ENCODE measurements at places on chromosomes 11 and 22.

DNA sequence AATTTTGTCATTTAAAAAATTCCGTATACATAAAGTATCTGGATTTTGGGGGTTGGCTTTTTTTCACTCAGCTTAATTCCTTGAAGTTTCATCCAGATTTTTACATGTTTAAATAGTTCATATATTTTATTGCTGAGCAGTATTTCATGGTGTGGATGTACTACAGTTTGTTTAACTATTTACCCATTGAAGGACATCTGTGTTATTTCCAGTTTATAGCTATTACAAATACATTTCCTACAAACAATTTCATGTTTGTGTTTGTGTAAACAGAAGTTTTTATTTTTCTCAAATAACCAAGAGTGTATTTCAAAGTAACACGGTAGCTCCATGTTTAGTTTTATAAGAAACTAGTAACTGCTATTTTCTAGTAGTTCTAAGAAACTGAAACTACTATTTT is 299.7 kb upstream of the ANO3 start:
- DNase-seq, result no peak

GRCh38 chr11:78072455-78072854 is 7.2 kb downstream of the NDUFC2 start:
- no peak for DNase-seq

GRCh38 chr11:128737704-128738103 is 43.8 kb downstream of the FLI1 start:
- no peak for DNase-seq

- no peak for DNase-seq
These were observed 146.7 kb downstream of the SPATA19 start for GRCh38 chr11:133698654-133699053.

DNA sequence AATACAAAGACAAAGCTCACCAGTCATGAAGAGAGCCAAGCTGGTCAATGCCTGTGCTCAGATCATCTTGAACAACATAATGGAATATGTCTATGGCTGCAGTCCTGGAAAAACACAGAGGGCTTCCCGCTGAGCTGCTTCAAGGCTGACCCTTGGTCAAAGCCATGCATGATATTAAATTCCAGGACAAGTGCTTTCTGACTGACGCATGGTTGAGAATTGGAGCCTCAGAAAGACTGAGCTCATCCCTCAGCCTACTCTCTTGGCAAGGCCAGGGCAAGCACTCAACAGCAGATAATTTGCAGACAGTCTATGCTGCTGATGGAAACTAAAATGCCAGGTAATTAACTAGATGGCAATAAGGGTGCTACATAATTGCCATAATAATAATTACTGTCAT is 89.2 kb downstream of the GALNT18 start:
- DNase-seq, result no peak

GRCh38 chr11:122863704-122864326 is 18.7 kb upstream of the JHY start:
- DNase-seq, result no peak

DNA sequence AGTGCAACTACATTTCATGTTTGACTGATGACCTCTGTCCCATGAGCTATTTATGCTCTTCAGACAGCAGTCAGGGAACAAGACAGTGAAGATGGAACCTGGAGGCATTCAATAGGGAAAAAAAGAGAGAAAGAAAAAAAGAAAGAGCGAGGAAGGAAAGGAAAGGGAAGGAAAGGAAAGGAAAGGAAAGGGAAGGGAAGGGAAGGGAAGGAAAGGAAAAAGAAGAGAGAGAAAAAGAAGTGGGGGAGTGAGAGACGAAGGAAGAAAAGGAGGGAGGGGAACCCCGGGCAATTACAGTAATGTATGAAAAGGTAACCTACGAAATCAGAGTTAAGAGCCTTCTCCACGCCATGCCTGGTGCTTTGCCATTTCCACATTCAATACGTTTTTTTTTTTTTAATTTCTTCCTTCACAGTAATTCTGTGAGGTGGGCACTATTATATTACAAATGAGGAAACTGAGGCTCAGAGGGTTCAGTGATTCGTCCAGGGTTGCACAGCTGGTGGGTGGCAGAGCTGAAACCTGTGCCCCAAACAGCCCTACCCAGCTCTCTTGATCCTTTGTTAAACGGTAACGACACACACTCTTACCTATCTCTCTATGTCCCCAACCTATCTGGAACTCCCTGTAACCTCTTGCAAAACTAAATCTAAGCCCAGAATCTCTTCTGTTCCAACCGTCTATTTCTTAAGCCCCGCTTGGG is 39.3 kb downstream of the ETS1 start:
- no peak for DNase-seq

DNA sequence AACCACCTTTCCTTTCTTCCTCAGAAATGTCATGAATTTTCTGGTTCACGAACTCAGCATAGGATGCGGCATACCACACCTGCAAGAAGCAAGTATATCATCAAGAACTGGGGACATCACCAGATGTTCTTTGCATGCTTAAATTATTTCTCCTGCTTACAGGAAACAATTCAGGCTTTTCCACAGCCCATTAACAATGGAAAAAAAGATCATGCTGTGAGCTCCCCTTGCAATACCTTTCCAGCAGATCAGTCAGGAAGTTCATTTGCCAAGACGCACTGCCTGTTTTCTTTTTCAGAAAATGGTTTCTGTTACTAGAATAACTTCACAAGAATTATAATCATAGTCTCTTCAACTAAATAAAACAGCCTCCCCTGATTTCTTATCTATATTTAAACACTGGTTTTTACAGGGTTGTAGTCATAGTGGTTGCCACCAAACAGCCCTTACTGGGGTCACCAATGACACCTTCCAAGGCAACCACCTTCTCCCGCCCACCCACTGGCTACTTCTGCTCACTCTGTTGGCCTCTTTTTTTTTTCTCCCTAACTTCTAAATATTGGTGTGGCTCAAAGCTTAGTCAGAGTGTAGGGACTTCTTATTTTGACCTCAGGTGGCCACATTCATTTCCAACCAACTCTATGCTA is 42.3 kb upstream of the NFRKB start:
- no peak for DNase-seq

- no peak for DNase-seq
These were observed 149.3 kb upstream of the DDI1 start for GRCh38 chr11:103887001-103887658.

- no peak for DNase-seq
These were observed 24.0 kb upstream of the ROBO3 start for GRCh38 chr11:124841201-124841600.

DNA sequence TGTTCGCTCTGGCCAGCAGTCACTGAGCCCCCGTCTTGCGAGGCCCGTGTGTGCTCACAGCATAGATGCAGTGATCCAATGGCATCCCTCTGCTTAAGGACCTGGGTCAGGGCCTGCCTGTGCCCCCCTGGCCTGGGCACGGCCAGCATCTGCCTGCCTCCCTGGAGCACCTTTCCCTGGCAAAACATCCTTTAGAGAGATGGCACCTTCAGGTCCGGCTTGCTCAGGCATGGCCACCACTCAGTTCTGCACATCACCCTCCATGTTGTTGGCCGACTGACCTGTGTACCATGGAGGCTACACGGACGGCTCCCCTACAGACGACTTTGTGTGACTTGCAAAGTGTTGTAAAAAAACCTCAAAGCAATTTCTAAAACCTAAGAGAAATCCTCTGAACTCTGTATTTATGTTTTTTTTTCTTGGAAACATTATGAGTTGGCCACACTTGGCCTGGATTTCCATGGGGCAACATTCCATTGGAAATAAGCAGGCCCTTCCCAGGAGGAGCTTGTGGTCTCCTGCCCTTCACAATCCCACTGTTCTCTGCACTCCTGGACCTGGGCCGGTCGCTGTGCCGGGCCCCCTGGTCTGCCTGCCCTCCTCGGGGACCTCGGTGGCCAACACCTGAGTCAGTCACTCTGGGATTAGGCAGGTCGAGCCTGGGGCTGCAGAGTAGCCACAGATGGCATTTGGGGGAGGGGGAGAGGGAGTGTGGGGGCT is 592.4 kb downstream of the TBC1D22A start:
- no peak for DNase-seq

DNA sequence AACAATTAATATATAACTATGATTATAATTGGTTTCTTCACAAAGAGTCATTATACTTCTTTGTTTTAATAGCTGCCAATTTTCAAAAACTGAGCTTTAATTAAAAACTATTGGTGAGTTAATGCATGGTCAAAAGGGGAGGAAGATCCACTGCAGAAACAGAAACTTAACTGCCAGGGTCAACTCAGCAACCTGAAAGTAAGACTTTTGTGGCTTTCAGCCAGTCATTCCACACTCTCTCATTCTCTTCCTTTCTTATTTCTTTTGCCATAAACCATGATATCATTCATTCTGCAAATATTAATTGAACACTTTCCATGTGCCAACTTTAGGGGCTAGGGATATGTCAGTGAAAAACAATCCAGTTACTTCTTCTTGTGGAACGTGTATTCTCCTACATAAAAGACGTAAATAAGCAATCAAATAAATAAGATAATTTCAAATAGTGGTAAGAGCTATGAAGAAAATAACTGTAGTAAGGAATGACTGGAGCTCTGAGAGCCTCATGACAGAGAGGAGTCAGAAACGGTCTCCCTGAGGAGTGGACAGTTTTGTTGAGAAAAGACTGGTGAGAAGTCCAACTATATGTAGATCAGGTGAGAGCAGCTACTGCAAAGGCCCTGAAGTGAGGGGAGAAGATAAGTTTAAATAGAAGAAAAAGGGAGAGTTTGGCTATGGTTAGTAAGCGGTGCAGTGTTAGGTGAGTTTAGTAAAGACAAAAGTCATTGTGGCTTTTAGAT is 130.5 kb downstream of the GRIA4 start:
- DNase-seq, result no peak

- DNase-seq, result no peak
These were observed 4.2 kb upstream of the MPEG1 start for GRCh38 chr11:59216641-59217564.

DNA sequence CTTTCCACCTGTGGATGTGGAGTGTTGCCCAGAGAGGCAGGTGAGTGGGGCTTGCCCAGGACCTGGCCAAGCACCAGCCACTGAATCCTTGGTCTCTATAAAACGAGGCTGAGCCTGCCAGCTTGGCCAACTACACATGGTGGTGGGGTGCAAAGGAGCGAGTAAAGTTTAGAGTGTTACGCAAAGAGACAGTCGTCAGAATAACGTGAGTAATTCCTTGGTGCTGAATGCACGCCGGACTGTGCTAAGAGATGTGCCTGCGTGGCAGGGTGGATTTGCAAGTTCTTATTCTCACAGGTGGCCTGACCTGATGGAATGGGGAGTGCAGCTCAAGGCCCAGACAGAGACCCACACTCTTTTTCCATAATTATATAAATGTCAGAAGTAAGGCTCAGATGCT is 88.6 kb upstream of the B3GAT1 start:
- no peak for DNase-seq

DNA sequence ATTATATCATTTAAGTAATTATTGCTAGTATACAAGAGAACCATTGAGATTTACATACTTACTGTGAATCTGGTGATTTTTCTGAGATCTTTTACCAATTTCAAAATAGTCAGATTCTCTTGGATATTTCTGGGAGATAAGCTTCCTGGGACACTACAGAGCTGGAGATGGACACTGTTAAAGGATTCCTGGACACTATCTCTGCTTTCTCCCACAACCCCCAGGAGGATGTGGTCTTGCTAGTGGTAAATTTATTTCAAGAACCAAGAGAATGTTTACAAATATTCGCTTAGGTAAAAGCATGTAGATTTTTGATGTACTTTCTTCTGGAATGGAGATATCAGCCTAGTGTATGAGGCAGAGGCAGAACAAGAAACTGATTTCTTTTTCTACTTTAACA is 12.9 kb downstream of the CCDC82 start:
- DNase-seq, result no peak

DNA sequence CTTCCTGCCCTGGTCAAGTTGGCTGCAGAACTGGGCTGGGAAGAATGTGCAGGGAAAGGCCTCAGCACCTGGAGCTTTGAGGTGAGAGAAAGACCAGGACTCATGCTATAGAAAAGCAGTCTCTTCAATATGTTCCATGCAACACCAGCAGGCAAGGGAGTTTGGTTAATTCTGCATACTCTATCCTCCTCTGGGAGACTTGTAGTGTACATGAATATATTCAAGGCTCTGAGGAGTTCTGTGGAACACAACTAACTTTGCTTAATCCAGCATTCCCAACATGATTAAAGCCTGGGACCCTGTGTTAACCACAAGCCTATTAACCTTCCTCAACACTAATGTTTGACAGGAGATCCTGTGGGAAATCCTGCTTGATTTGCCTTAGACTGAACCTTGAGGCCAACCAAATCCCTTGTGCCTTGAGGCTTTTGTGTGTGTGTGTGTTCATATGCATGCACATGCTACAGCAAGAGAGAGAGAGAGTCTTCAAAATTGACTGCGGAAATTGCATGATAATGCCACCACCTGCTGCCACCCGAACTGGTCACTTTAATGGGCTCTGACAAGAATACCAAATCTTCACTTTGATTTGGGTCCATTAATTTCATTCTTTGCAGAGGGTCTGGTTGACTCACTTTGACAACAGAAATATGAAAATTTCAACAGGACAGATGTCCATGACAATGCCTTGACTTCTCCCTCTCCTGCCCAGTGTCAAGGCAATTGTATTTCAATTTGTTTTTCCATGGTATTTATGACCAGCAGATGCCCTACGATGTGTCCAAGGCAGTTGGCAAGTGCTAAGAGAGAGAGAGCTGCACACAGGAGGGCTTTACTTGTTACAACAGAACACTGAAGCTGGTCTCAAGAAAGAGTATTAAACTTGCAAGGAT is 238.2 kb upstream of the ZBED5 start:
- no peak for DNase-seq

- no peak for DNase-seq
These were observed 21.1 kb downstream of the MPPED1 start for GRCh38 chr22:43432883-43433415.

DNA sequence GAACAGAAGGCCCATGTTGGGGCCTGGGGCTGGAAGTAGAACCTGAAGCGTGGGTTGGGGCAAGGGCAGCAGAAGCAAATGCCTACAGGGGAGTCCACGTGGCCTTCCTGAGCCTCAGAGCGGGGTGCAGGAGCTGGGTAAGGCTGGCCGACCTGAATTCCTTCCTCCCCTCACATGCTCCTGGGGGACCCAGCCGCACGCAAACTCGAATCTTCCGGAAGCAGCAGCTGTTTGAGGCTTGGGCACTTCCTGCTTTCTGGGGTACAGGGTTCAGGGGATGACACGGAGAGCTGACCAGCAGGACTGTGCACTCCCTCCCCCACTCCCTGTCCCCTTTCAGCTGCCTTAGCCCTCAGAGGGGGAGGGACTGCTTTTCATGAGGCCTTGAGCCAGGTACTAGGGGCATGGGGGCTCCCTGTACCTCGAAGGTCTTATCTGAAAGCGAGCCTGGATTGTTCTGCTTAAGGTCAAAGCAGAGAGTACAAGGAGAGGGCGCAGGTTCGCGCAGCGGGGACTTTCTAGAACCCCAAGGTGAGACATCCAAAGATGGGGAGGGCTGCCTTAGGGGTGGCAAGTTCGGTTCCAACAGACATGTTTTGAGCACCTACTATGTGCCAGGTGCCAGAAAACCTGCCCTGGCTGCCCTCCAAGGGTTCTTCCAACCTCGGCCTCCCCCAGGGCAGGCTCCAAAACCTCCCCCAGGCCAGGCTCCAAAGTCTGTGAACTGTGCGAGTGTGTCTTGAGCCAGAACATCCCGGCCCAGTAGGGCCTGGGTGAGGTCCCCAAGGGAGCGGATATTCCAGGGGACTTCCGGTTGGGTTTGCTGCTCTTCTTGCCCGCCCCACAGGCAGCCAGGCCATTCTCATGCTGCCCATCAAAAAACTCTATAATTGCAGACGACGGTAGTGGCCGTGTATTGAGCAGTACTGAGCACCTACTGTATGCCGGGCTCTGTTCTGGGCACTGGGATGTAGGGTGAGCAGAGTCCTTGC is 1.7 kb downstream of the NCF4 start:
- no peak for DNase-seq
